Fibroblast of skin of scalp (primary cell): ENCODE measurements at places on chromosomes 6 and 20.

- peak; percentile 24 for DNase-seq
These were observed 173.2 kb downstream of the CDH26 start for GRCh38 chr20:60131375-60131774.

GRCh38 chr6:152378169-152378568 is 259.0 kb downstream of the SYNE1 start:
- peak; percentile 70 for DNase-seq

- no peak for DNase-seq
These were observed 2.6 kb upstream of the ZSCAN12 start for GRCh38 chr6:28402197-28402596.

- no peak for DNase-seq
These were observed 106.3 kb downstream of the TNFRSF21 start for GRCh38 chr6:47203266-47203937.

- no peak for DNase-seq
These were observed 6.7 kb downstream of the FOXA2 start for GRCh38 chr20:22577515-22578220.

DNA sequence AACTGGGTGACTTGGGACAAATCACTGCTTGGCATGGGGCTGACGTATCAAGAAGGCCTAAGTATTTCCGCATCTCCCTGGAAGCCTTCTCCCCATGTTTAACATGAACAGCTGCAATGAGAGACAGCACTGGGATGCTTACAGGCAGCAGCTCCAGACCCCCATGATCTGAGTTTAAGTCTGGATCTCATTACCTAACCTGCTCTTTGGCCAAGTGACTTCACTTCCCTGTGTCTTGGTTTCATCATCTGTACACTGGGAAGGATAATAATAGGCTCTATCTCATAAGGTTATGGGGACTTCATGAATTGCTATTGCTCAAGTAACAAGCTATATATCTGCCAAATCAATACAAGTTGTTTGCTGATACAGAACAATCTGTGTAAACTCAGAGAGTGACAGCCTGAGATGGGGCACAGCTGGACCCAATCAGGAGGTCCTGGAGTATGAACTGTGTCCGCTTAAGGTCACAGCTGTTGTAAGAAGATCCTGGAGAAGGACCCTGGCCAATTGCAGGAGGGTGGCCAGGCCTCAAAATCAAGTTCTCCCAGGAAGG is 56.0 kb downstream of the TGM2 start:
- DNase-seq = peak; percentile 46

- no peak for DNase-seq
These were observed 27.6 kb upstream of the RBL1 start for GRCh38 chr20:37123441-37123840.

DNA sequence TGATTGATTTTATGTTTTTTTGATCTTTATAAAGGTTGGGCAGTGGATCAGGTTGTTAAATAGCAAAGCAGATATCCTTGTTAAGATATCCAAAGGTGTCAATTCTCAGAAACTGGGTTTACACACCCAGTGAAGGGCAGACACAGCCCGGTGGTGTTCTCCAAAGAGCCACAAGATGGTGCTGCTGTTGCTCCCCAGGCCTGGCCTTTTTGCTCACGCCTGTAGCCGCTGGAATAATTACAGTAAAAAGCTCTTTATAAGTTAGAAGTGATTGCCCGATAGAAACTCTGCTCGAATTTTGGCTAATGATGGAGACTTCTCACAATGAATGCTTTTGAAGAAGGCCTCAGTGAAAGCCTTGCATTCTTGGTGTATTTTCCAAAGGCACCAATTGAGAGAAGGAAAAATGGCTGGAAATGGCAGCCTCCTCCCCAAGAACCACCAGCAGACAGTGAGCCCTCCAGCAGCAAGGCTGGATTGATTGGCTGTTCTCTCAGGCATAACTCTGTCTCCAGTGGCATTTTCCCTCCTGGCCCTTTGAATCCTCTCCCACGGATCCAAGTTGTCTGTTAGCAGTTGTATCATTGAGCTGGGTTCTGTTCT is 120.5 kb upstream of the CHD6 start:
- DNase-seq = peak; percentile 42

GRCh38 chr6:15336900-15337560 is 91.2 kb downstream of the JARID2 start:
- no peak for DNase-seq

DNA sequence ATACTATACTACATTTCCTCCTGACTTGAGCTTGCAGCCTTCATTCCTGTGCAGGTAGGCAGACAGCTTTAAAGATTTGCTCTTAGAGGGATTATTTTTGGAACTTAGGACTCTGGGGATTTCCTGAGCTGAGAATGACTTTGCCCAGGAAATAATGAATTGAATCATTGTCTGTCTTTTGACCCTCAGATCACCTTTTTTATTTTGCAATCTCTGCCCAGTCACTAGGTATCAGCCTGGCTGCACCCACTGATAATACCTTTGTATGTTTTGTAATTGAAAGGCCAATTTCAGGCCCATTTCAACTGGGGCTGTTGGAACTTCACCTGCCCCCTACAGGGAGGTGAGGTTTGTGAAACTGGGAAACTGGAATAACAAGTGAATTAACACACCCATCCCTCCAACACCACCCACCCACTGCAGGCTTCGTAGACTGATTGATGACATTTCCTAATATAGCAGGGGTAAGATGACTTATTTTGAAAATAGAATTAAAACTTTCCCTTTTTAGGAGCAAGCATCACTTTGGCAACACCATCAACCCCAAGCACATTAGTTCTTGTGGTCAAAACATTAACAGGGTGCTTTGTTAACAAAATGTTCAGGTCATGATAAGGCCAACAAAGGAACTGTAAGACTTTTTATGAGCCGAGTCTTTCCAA is 157.1 kb upstream of the CENPW start:
- DNase-seq = no peak

GRCh38 chr6:82086944-82087343 is 160.6 kb downstream of the IBTK start:
- no peak for DNase-seq

DNA sequence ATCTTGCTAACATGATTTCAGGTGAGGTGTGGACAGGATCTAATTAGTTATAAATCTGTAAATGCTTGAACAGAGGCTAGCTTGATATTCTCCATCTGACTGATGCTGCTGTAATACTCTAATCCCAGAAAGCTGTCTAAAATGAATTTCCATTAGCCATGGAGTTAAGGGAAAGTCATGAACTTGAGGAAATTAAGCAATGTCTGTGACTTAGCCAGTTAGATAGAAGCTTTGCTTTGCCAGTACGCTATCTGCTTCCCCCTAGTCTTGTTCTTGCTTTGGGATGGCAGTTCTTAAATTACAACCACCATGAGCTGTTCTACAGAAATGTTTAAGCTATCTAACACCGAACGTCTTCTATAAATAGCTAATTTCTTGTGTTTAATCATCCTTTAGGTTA is 195.7 kb downstream of the PRL start:
- DNase-seq = no peak

- peak; percentile 65 for DNase-seq
These were observed at the start of gene BFSP1 for GRCh38 chr20:17530716-17531664. Gene BFSP1, minus strand, starts transcription at chr20:17531379. Its CDS starts 50 bp downstream, at chr20:17531329.

DNA sequence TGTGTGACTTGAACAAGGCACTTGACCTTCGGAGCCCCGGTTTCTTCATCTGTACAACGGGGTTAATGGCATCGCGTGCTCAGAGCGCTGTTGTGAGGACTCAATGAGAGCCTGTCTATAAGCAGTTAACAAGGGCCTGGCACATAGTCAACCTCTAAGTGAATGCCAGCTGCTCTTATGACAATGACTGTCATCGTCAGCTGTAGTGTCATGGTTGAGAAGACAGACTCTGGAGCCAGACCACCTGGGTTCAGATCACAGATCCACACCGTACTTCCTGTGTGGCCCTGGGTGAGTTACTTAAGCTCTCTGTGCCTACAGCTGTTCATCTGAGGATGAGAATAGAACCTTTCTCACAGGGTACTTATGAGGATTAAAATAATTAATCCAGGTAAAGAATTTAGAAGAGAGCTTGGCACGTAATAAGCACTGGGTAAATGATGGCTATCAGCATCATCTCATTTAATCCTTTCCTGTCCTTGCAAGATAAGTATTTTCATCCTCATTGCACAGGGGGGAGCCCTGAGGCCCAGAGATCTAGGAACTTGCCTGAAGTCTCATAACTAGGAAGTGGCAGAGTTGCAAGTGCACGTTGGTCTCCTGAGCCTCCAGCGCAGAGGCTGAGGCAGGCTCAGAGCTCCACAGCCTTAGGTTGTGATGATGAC is 105.3 kb downstream of the EYA2 start:
- DNase-seq = no peak

GRCh38 chr20:33825340-33826269 is 14.5 kb downstream of the CHMP4B start:
- no peak for DNase-seq

DNA sequence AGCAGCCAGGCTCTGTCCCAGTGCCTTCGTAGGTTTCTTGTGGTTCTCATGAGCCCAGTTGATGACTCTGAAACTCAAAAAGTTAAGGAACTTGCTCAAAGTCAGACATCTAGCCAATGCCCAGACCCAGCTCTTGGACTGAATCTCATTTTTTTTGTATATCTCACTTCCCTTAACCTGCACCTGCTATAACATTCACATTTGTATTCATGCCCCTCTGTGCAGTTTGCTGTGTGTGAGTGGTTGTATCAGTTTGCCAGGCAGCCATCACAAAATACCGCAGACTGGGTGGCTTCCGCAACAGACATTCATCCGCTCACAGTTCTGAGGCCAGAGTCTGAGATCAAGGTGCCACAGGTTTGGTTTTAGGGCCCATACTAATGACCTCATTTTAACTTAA is 49.9 kb downstream of the IPCEF1 start:
- no peak for DNase-seq

DNA sequence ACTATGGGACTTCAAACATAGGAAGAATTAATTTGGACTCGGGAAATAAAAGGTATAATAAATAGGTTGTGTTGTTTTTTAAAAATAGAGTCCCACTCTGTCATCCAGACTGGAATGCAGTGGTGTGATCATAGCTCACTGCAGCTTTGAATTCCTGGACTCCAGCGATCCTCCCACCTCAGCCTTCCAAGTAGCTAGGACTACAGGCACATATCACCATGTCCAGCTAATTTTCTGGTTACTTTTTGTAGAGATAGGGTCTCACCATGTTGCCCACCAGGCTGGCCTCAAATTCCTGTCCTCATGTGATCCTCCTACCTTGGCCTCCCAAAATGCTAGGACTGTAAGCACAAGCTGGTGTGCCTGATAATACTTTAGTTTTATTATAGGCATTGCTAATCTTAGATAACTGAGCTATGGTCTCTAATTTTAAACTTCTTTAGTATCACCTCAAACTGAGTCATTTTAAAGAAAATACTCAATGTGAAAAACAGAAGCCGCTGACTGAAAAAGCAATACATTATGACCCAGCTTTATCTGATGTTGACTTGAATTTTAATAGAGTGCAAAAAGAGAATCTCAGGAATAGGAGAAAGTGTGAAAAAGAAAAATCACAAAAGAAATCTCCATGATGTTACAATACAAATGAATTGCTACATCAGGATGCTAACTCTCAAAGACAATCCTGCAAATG is 251.0 kb downstream of the RNGTT start:
- no peak for DNase-seq

DNA sequence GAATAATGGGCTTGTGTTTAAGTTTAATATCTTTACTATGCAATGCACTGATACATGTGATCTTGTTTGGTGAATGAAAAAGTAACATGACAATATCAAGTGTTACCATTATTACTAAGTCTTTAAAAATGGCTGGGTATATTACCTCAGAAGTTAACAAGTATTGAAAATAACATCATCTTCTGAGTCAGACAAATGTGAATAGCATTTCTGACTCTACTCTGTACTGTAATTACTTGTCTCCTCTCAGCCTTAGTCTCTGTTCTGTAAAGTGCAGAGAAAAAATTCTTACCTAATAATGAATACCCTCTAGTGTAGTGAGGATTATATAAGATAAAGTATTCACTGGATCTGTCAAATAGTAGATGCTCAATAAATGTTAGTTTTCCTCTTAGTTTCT is 47.0 kb upstream of the GCLC start:
- no peak for DNase-seq

- no peak for DNase-seq
These were observed 54.3 kb downstream of the TCP11 start for GRCh38 chr6:35086636-35087360.

DNA sequence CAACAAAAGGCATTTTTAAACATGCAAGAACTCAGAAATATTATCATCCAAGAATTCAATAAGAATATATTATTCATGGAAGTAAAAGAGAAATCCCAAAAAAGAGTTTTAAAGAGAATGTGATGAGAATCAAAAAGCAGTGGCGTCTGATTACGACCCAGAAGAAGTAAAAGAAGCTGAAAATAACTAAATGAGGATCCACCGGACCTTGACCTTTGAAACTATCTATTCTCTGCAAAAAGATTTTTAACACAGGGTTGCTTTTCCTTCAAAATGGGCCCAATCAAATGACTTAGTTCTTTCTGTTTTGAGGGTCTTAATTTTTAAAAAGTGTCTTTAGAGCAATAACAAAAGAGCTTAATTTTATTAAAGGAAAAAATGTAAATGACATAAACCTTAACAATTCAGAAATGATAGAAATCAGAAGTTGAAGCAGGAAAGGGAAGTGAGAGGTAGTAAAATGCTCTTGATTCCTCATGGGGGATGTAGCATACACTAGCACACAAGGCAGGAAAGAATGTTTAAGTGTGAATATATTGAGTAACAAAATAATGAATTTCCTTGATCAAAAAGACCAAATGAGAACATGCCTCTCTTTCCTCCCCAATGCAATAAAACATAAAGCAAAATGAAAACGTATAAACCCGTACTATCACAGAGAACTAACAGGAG is 223.1 kb upstream of the PRDM1 start:
- DNase-seq = no peak

- no peak for DNase-seq
These were observed 44.7 kb upstream of the MICB start for GRCh38 chr6:31453259-31453658.

DNA sequence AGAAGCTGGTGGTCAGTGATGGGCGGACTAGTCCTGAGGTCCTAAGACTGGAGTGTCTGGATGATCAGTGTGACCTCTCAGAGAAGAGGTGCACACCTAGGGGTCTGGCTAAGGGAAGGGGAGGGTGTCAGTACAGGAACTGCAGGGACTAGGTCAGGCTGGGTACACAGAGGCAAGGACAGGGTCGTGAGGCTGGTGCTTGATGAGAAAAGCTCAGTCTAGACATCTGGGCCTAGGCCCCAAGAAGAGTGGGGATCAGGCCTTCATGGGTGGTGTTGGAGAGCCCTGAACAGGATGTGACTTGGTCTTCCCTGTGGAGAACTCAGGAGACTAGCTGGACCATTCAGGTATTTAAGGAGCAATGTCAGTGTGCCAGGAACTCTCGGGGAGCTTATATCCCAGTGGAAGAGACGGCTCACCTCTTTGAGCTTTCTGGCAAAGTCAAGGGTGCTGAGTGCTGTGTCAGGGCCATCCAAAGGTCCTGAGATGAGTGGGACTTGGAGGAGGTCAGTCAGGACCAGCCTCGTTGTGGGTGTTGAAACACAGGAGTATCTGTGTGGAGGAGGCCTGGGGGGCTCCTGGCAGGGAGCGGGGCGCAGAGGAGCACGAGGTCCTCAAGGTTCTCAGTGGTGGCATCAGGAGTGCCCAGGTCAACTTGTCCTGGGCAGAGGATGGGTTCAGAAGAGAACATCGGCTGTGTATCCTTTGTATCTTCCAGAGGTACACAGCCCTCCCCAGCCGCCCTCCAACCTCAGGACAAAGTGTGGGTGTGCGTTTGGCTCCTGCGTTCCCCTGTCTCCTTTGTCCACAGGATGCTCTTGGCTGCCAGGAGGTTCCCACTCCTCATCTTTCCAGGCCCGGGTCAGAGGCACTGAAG is 13.3 kb upstream of the MYT1 start:
- DNase-seq = no peak

GRCh38 chr20:36061754-36062153 is 92.8 kb upstream of the EPB41L1 start:
- no peak for DNase-seq
